ENCODE measurements at places on chromosomes 1 and 21. TPM values are rescaled to one million over a fixed set of nuclear protein-coding genes. Genes with fewer than 3 reads are reported as not detected.

Gene S100A14
- total RNA-seq, result 11.2 TPM

Gene SLX9
- 52.1 TPM for total RNA-seq

Gene FAM229A
- 1.7 TPM for total RNA-seq

Gene TPM3
- 700 TPM for total RNA-seq

Gene GPR3
- 2.5 TPM for total RNA-seq

Gene RHOU
- 0.14 TPM for total RNA-seq

Gene ZFP69B
- total RNA-seq, result 2.6 TPM

Gene RHD
- total RNA-seq, result not detected

Gene CLCA4
- total RNA-seq, result not detected

Gene MAGI3
- 5.4 TPM for total RNA-seq

Gene PAX7
- total RNA-seq, result not detected

Gene SH2D2A
- total RNA-seq, result 3.5 TPM

Gene THEM5
- total RNA-seq, result not detected

Gene B3GALT5
- 7.8 TPM for total RNA-seq

Gene RPTN
- not detected for total RNA-seq

Gene AMY1A
- not detected for total RNA-seq

Gene ZBTB8A
- 4.4 TPM for total RNA-seq

Gene CD1E
- total RNA-seq, result not detected

Gene MYOG
- total RNA-seq, result not detected

All from epithelial cell of proximal tubule (primary cell).